ENCODE measurements at places on chromosomes 2 and 18. TPM values are rescaled to one million over a fixed set of nuclear protein-coding genes. Genes with fewer than 3 reads are reported as not detected.
A peak's percentile ranks its signal among the peaks of the same experiment; 100 is the strongest.

The PRKAG3 gene
- not detected for total RNA-seq

GRCh38 chr2:218877331-218877730 lies 3.3 kb upstream of the WNT10A start:
- no peak for DNase-seq

The PROKR1 gene
- total RNA-seq, result not detected

The B3GNT7 gene
- 0.34 TPM for total RNA-seq

GRCh38 chr2:195343942-195344530 lies 313.0 kb upstream of the SLC39A10 start:
- DNase-seq, result no peak

DNA sequence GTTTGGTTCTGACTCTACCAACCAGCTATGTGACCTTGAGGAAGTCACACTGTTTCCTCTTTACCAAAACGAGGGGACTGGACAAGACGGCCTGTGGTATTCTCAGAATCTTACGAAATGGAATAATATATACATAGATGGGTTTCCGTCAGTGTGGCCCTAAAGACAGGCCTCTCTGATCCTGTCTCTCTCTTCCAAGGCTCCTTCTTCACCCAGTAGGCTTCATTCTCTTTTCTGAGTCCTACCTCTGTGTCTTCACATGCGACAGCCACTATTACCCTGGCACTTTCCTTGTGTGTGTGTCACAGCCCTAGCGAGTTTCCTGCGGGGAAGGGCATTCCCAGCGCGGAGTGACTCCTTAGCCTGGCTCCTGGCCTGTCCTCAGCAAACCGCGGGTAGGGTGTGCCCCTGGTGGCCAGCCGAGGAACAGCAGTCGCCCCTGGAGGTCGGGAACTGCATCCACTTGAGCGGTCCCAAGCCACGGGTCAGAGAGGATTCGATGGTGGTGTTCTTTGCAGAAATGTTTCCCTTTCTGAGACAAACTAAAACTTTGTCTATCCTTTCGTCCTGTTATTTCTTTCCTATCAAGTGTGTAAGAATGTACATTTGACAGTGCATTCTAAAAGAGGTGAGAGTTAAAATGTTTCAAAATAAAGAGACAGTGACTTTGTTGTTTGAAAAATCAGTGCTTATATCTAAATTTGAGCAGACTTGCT lies 63.3 kb downstream of the RAB31 start:
- peak; percentile 70 for DNase-seq

The CYP27A1 gene
- total RNA-seq, result 0.31 TPM

GRCh38 chr2:20427931-20428526 lies 18.8 kb upstream of the RHOB start:
- no peak for DNase-seq

- no peak for DNase-seq
Observed at GRCh38 chr2:230267059-230267458, 41.5 kb downstream of the SP140 start.

The MEIS1 gene
- not detected for total RNA-seq

DNA sequence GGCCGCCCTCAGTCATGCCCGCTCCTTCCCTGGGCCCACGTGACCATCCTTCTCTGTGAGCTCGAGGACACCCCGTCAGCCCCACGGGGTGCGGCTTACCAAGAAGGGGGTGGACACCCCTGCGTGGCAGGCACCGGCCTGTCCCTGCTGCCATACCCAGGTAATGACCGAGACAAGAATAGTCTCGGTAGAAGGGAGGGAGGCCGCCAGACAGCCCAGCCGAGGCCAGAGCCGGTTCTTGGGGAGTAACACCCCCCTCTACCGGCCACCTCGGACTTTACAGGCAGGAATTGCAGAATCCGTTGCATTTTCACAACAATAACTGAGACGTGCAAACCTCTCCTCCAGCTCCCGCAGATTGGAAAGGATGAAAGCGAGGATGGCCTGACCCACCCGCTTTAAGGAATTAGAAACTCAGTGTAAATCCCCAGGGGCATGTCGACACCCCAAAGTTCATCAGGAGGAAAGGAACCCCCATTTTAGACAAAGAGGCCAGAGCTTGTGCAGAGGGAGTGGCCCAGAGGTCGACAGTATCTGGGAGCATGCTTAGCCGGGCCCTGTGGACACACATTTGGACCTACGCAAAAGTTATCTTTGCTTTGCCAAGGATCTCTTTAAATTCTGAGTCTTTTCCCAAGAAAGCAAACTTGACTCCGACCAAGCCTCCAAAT lies 60.1 kb upstream of the GLI2 start:
- DNase-seq, result peak; percentile 39

DNA sequence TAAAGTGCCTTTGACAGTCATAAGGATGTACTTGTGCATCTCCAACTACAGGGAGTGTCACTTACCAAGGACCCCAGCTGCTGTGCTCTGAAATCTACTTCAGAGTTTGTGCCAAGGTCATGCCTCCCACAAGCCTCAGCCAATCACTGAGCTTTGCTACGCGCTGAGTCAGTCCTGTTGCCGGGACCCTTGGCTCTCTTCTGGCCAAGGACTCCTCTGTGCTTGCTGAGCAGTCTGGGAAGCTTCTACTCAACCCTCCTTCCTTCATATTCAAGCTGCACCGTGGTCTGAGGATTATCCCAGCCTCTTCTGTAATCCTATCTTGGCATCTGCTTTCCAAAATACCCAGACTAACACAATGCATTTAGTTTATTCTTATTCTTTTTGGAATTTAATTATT lies 398.9 kb upstream of the FANCL start:
- no peak for DNase-seq

The OR6B2 gene
- total RNA-seq, result not detected

DNA sequence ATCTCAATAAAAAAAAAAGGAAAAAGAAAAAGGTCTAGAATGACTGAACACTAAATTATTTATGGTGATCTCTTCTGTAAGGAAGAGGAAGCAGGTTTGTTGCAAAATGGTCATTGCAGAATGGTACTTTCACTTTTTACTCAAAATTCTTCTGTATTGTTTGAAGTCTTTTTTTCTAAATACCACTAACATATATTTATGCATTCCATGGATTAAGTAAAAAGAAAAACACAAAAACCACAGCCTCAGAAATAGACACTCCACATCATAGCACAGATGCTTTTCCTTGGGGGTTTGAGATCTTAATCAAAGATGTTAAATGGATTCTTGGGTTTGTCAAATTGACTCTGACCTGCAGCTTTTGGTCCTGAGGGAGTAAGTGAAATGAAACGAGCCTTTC lies 47.4 kb downstream of the RHOB start:
- no peak for DNase-seq

- no peak for DNase-seq
Observed at GRCh38 chr2:85791704-85792565, 38.1 kb downstream of the ATOH8 start.

DNA sequence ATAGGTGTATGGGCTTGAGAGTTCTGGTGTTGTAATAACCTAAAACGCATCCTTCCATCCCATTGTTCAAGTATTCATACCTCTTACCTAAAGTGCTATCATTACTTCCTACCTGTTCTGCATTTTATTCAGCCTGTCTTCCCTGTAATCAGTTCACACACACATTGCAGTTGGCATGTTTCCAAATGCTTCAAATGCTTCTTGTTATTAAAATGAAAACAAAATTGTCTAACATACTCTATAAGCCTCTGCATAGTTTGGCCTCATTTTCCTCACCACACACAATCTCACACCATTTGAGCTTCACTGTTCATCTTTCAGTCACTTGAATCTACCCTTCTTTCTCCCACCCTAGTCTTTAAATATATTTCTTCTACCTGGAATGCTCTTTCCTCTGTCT lies 1178.2 kb upstream of the NRXN1 start:
- no peak for DNase-seq

- DNase-seq, result no peak
Observed at GRCh38 chr2:134246154-134246874, 7.6 kb upstream of the MGAT5 start.

DNA sequence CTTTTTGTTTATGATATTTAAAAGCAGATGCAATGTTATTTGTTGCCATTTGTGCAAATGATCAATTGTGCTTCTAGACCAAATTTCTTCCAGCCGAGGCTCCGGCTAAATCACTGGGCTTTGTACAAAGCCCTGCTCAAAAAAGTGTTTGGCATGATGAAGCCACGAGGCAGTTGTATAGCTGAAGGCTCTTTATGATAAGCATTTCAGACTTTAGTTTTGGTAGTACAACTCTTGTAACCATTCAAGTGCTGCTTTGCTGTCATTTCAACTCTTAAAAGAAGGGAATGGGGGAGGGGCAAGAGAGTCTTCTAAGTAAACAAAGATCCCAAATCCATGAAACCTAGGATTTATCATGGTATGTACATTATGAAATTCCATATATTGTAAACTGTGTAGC lies 3.3 kb upstream of the ZNF532 start:
- DNase-seq, result no peak

DNA sequence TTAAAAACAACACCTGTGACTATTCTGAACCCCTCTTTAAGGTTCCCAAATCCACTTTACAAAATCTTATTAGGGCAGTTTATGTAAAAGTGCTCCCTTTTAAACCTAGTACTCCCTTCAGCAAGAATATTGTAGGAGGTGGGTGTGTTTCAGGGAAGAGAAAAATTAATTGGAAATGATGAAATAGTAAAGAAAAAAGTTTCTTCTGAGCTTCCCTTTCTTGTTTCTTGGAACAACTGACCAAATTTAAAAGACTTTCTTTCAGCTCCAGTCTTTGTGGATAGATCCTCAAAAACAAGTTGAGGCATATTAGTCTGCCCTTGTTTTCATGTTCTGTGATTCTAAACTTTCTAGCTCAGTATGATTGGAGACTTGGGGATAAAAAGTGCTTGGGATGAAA lies 3.0 kb downstream of the VWA3B start:
- no peak for DNase-seq

DNA sequence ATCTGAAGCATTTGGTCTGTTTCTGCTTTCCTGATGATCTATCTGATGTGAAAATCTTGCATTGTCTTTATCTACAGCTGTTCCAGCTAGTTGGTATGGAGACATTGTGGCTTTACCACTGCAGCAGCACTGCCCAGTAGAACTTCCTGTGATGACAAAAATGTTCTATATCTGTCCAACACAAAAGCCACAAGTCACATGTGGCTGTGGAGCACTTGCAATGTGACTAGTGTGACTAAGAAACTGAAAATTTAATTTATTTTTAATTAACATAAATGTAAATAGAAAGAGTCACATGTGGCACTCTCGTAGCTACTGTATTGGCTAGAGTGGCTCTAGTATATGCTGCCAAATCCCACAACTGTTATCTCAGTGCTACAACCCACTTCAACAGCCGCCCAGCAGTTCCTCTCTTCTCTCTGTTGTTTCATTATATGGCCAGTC lies 425.7 kb downstream of the SETBP1 start:
- no peak for DNase-seq

DNA sequence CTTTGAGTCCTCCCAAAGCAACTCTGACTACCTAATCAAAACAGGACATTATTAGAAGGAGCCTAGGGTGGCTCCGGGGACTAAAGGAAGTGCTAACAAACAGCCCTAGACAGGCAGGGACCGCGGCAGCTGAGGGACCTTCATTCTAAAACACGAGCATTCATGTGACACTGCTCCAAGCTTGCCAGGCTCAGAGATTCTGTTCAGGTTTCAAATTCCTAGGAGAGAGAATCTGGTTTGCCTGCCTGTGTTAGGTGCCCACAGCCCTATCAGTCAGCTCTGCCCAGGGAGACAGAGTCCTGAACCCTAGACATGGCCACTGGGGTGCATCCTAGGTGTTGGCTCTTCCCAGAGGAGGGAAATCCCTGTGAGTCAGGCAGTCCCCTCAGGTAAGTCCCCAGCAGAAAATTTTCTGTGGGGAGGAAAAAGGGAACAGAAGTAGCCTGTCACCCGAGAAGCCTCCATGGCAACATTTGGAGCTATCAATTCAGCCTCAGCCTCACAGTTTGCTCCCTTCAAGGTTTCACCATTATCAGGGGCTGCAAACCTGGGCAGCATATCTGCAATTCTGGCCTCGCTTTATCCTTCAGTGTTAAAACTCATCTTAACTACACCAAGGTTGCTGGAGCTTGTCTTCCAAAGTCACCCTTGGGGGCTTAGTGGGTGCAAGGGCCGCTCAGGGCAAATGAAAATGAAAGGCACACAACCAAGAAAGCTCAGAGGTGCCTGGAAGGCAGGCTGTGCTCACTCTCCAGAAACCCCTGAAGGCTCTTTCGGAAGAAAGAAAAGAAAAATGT lies 28.6 kb downstream of the PCBP1 start:
- DNase-seq, result no peak

The TWIST2 gene
- total RNA-seq, result not detected

DNA sequence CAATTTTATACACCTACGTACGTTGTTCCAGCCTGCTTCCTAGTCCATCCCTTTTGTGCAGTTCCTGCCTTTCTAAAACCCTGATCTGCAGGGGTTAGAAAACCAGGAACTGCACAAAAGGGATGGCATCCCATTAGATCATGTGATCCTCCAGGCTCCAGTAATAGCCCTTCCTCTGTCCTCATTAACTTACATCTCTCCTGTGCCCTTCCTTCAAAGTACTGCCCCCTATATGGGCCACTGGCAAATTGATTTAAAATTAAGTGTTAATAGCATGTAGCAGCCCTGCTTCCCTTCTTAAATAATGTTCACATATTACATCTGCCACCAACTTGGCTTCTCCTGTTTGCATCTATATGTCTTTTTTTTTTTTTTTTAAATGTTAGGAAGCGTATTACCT lies 61.3 kb upstream of the NXPH2 start:
- DNase-seq, result no peak

The CROCC2 gene
- total RNA-seq, result not detected
